ENCODE measurements at places on chromosomes 1 and 21.

DNA sequence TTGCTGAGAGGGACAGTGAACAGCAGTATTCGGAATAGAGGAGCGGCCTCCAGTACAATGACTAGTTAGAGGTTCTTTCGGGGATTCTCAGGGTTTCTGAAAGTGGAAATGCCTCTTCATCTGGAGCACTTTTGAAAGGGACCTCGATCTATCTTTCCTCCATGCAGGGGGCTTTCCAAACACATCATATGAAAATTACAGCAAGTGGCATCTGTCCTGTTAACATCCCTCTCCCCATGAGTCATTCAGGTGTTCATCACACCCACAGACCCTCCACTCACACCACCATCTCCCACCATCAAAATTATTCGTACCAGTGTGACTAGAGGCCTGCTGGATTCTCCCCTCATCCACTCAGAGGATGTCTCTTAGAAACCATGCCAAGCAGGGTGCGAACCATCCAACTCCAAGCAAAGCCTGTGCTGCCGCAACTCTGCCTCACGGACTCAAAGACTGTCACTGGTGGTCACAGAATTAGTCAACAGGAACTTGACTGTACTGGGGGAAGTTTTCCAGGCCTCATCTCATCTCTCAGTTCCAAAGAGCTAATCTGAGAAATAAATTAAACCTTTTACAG is 211.1 kb downstream of the MRPL39 start:
- no peak for DNase-seq

DNA sequence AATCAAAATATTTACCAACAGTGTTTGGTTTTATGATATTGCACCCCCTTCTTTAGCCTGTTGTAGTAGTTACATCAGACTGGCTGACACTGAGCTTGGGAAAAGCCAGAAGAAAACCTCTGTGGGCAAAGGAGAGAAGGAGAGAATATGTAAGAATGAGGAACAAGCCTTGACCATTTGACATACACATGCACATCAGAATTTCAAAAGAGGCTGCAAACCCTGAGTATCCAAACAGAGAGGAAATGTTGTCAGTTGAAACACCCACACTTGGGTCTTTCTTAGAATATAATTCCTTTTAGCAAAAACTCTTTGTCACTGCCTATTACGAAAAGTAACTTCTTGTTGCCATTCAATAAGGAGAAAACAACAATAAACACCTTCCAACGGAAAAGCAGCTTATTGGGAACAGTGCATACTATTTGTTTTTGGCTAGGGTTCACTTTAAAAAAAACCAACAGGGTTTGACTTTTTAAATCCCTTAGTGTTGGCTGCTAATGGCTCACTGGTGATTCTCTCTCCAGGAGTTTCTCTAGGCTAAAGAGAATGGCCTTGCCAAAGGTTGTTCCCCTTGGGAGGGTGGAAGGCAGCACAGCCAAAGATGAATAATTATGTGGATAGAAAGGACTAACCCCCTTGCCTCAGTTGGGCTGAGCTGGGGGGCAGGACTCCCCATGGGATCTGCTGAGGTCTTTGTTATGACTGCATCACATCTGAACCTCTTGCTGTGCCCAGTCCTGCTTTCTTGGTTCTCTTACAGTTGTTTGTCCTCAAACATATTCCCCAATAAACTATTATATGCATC is 48.9 kb downstream of the GORAB start:
- DNase-seq: no peak

- peak; percentile 17 for DNase-seq
These were observed 37.6 kb upstream of the GORAB start for GRCh38 chr1:170494369-170494768.

- no peak for DNase-seq
These were observed 26.9 kb downstream of the ATP8B2 start for GRCh38 chr1:154352245-154352580.

- no peak for DNase-seq
These were observed 76.0 kb upstream of the NEK2 start for GRCh38 chr1:211751438-211751837.

DNA sequence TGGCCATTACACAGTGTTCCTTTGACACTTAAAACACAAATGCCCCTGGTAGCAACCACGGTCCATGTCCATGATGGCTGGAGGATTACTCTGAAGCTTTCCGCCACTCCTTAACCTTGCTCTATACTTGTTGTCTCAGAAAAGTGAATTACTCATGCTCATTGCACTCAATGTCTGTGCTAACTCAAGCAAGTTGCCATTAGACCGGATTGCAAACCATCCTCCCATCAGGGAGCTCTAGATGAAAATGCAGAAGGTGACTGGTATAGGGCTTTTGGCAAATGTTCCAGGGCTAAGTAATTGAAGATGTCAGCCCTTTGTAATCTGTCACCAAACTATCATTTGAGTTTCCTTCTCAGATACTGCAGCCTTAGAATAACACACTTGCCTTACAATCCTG is 1288.3 kb upstream of the B3GALT2 start:
- no peak for DNase-seq

DNA sequence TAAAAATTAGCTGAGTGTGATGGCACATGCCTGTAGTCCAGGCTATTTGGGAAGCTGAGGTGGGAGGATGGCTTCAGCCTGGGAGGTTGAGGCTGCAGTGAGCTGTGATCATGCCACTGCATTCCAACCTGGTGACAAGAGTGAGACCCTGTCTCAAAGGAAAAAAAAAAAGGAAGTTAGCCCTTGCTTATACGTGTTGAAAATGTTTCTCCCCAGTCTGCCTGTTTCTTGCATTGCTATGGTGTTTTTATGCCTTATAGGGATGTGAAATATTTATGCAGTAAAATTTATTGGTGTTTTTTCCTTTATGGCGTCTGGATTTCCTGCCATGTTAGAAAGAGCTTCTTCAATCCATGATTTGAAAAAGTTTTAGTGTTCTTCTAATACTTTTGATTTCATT is 3.6 kb upstream of the RERE start:
- DNase-seq: no peak

GRCh38 chr1:168083456-168084325 is 53.0 kb downstream of the GPR161 start:
- DNase-seq: no peak

- DNase-seq: no peak
These were observed 716.4 kb downstream of the AMY1C start for GRCh38 chr1:104466068-104466467.

DNA sequence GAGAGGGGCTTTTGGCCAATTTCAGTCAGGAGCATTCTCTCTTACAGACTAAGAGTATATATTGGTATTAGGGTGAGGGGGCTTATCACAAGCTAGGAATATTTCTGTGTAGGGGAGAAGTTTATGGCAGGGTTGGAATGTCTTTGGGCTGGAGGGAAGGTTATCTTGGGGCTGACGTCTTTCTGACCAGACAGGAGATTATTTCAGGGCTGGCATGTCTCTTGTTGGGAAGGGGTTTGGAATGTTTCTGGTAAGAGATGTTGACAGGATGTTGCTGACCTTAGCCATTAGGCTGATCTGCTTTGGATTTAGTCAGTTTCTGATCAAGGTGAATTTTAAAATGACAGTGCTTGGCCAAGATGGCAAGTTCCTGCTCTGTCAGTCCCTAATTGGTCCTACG is 17.8 kb upstream of the HSD3B1 start:
- no peak for DNase-seq

DNA sequence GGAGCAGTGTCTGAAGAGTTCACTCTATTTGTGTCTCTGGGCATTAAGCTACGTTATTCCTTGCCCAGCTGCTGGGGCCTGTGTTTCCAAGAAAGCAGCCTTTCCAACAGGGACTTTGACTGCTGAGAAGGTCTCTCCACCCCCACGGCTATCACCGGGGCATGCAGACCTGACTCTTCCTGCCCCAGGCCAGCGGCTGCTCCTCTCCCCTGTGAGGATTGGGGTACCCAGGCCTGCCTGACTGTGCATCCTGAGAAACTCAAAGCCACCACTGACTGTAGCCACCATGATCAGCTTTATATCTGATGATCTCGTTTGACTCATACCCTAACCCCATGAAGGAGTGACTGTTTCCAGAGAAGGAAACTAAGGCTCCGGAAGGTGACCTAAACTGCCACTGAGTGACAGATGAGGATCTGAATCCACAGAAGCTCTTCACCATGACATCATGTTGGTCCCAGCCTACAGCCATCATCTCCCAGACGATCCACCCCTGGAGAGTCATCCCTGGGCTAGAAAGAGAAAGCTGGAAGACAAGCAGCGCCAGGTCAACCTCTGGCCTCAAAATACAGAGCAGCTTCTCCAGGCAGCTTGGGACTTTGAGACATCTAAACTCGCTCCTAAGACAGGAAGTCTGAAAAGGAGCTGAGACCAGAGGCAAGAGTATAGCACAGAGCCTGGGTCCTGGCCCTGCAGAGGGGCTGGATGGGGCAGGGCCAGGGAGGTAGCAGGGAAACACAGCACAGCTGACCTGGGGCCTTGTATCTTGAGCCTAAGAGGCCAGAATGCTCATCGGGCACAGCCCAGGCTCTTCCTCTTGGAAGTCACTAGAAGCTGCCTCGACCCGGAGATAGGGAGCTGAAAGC is 244.0 kb upstream of the VAMP3 start:
- no peak for DNase-seq

GRCh38 chr1:117169871-117170596 is 40.7 kb downstream of the VTCN1 start:
- no peak for DNase-seq

All from pons (tissue), 1 donor.